ENCODE measurements at places on chromosomes 3 and 15. TPM values are rescaled to one million over a fixed set of nuclear protein-coding genes. Genes with fewer than 3 reads are reported as not detected.
A peak's percentile ranks its signal among the peaks of the same experiment; 100 is the strongest.

HMG20A gene
- total RNA-seq, result 37.6 TPM

DAZL gene
- total RNA-seq, result 0.33 TPM

MYNN gene
- 23.4 TPM for total RNA-seq

GOLGA8A gene
- 17.7 TPM for total RNA-seq

USP8 gene
- total RNA-seq, result 59.9 TPM

HRG gene
- 1.7 TPM for total RNA-seq

DNA sequence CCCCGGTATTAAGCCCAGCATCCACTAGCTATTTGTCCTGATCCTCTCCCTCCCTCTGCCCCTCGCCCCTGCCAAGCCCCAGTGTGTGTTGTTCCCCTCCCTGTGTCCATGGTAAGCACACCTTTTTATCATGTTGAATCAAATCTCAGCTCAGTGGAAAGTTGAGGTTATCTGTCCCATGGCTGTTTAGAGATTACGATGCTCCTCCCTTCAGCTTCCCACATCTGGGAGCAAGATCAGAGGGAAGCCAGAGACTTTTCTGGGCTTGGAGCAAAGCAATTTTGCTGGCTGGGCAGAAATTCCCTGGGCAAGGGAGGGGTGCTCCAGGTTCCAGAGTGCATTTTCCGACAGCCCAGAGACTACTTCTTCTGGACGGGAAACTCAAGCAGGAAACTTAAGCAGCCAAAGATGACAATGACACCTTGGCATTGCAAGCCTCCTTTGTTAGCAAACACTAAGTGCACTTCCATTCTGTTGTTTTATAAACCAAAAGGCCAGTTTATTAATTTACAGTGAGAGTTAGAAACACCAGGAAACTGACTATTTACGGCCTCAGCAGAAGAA lies 104.5 kb downstream of the MESD start:
- DNase-seq, result no peak
- H3K4me3 ChIP-seq, result no peak overlapping the region
- no peaks in the 10 kb centered on the region for H3K36me3 ChIP-seq
- H3K4me1 ChIP-seq, result no peaks in the 10 kb centered on the region
- H3K27ac ChIP-seq, result no peak overlapping the region

- DNase-seq, result no peak
- H3K4me3 ChIP-seq, result peak overlapping the region; percentile 97
- no peaks in the 10 kb centered on the region for H3K36me3 ChIP-seq
- H3K27me3 ChIP-seq, result no peaks in the 10 kb centered on the region
- peak overlapping the region; percentile 84 for H3K27ac ChIP-seq
Measured at GRCh38 chr3:127671523-127672428, 976 bp upstream of the ABTB1 start.

DNA sequence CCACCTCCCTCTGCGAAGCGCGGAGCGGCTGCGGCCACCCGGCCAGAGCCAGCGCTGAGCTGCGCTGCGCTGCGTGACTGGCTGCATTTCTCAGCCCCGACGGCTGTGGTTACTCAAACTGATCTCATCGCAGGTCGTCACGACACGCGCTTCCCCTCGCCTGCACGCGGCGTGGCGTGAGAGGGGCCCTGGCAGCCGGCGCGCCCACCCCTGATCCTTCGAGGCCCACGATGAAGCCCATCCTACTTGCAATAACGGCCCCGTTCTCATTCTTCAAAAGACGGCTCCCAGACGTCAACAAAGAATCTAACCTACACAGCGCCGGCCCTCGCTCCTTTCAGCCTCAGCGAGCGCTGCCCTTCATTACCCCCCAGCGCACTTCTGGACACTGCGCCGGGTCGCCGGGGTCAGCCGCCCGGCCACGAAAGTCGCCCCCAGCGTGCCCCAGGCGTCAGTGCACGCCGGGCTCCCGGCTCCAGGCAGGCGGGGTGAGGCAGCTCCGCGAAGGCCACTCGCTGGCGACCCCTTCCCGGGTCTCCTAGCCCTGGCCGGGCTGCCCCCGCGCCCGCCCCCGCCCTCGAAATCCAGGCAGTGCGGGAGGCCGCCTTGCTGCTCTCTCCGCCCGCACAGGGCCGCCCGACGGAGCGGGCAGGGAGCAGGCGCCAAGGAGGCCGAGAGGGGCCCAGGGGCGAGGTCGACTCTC lies 9.9 kb upstream of the LEKR1 start:
- H3K36me3 ChIP-seq, result no peaks in the 10 kb centered on the region
- H3K27ac ChIP-seq, result peak overlapping the region; percentile 95
- H3K27me3 ChIP-seq, result no peaks in the 10 kb centered on the region

- peaks cover 25% of the 10 kb centered on the region for H3K4me1 ChIP-seq
- H3K36me3 ChIP-seq, result no peaks in the 10 kb centered on the region
- peak overlapping the region; percentile 78 for H3K27ac ChIP-seq
- no peak for DNase-seq
- H3K27me3 ChIP-seq, result no peaks in the 10 kb centered on the region
- H3K4me3 ChIP-seq, result no peak overlapping the region
Measured at GRCh38 chr3:10205451-10206165, 40.9 kb downstream of the IRAK2 start.

DNA sequence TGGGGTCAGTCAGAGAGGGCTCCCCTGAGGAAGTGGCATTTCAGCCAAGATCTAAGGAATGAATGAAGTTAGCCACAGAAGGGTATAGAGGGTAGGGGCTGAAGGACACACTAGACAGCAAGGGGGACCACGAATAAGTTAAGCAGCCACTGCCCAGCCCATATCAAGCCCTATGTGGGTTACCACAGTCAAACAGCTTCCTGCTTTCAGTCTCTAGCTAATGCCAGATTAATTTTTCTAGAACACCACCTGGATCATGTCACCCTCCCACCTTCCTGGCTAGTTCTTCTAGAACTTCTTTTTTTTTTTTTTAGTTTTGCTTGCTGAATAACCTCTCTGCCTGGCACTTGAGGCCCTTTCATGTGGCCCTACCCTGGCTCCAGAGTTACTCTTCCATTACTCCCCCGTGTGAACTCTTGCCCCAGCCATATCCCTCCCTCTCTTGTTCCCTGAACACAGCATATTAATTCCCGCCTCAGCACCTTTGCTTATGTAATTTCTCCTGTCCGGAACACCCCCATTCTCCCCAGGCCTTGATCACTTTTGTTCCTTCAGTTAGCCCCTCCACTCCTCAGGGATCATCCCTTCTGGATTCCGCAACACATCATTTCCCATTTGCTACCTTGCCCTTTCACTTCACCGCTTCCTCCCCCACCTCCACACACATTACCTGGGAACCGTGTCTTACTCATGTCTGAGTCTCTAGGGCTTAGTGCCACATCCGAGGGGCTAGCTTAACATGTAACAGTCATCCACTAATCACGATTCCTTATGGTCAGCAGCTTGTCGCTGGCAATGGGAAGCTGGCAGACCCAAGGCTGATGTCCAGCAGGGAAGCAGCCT lies 20.6 kb upstream of the BNC1 start:
- no peak for DNase-seq
- H3K36me3 ChIP-seq, result no peaks in the 10 kb centered on the region
- no peaks in the 10 kb centered on the region for H3K27me3 ChIP-seq

DNA sequence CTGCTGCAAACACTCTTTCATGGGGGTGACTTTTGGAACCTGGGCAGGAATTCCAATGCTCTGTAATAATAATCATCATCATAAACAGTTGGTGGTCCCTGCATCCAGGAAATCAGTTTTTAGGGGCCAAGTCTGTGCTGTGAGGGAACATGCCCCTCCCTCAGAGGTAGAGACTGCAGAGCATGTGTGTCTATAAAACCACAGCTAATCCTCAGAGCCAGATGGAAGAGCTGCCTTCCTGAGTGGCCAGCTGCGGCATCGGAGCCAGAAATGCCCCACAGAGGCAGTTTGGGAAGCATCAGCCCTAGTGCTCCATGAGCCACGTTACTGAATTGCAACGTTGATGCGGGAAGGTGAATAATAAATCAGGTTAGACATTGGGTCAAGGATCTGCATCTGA lies 12.9 kb upstream of the TPM1 start:
- no peak for DNase-seq
- H3K4me1 ChIP-seq, result no peaks in the 10 kb centered on the region
- H3K4me3 ChIP-seq, result no peak overlapping the region

- no peaks in the 10 kb centered on the region for H3K27me3 ChIP-seq
- H3K27ac ChIP-seq, result no peak overlapping the region
- DNase-seq, result no peak
- no peaks in the 10 kb centered on the region for H3K36me3 ChIP-seq
- H3K4me1 ChIP-seq, result peaks cover under 1% of the 10 kb centered on the region
- no peak overlapping the region for H3K4me3 ChIP-seq
Measured at GRCh38 chr3:43071313-43071893, 34.5 kb downstream of the POMGNT2 start.

DNA sequence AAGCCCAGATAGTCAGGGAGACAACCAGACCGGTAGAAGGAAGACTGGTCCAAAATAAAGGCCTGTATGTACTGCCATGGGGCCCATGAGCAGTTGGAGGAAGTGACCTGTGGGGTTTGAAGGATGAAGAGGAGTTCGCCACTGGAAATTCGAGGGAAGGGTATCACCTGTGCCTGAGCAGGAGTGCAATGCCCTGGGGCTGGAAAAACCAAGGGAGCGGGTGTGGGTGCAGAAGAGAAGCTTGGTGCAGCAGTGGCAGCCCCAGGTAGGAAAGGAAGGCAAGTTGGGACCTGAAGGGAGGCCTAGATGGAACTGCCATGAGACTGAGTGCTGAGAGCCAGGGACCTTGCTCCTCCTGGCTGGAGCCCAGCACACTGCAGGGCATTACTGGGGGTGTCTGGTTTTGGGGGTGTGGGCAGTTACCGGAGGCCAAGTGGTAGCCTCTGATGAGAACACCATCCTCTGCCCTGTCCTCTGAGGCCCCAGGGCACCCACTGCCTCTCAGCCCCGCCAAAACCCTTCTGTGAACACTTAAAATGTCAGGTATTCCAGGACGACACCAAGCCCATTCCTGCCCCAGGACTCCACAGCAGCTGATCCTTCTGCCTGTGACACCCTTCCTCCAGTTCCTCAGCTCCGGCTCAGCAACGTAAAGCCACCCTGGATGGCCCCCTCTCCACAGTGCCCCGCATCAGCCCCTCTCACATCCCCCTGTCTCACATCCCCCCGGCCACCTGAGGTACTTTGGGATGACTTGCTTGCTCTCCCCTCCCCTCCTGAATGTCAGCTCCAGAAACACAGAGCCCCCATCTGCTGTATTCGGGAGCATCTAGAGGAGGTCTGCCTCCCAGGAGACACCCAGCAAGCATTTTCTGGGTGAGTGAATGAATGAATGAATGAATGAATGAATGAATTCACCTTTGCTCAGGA lies 42.9 kb downstream of the WNT7A start:
- no peak for DNase-seq
- no peak overlapping the region for H3K4me3 ChIP-seq
- H3K36me3 ChIP-seq, result no peaks in the 10 kb centered on the region
- H3K27ac ChIP-seq, result no peak overlapping the region
- peaks cover 3% of the 10 kb centered on the region for H3K27me3 ChIP-seq

DNA sequence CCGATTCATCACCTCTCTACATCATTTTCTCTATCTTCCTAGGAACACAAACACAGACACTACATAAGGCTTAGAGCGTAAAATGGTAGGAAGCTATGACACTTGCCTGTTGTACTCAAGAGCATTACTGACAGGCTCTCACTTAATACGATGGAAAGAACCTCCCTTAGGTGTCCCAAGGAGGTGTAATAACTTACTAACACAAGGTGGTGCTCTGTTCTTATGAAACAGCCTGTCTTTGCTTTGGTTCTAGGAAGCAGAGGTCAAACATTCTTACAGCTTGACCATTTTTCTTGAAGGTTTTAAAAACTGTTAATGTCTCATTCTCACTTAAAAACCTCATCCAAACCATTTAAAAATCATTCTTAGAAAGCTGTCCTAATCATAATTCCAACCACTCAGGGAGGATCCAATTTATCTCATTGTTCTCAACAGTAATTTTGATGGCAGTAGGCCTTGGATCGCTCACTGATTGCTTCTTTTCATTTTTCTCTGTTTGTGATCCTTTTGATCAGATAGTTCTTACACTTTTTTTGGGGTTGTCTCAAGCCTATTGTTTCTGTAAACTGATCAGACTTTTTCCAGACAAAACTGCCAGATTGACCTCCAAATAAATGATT lies 317.8 kb upstream of the AGTR1 start:
- no peaks in the 10 kb centered on the region for H3K4me1 ChIP-seq
- no peak overlapping the region for H3K27ac ChIP-seq
- no peaks in the 10 kb centered on the region for H3K27me3 ChIP-seq

DNA sequence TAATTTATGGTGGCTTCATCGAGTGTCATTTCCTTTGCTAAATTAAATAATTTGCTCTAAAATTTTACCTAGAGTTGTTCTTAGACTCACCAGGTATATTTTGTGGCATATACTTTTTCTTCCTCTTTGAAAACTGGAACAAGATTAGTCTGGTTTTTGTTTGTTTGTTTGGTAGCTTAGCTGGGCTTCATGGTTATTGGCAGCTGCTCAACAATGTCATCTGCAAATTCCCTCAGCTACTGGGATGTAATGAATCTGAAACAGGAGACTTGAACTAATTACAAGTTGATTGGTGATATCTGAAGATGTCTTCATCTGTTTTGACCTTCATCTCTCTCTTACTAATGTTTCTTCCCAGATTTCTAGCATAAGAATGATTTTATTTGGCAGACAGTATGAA lies 270.5 kb upstream of the P2RY1 start:
- no peak overlapping the region for H3K27ac ChIP-seq
- no peaks in the 10 kb centered on the region for H3K4me1 ChIP-seq
- H3K27me3 ChIP-seq, result no peaks in the 10 kb centered on the region
- DNase-seq, result no peak

DNA sequence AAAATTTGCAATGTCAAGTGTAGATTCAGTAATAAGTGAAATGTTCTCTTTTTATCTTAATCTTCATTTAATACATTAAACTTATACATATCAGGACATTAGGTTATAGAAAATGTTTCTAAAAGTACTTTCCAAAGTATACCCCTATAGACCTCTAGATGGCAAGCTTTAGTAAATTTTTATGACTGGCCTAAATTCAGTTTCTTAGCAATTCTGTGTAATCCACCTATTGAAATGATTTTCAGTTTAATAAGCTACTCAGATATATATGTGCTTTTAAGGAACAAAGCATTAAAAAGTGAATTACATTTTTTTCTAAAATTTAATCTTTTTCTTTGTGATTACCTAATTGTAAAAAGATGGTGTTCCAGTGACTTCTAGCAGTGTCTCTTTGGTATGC lies 342.2 kb downstream of the GBE1 start:
- no peaks in the 10 kb centered on the region for H3K36me3 ChIP-seq
- H3K27me3 ChIP-seq, result no peaks in the 10 kb centered on the region
- H3K4me3 ChIP-seq, result no peak overlapping the region
- no peaks in the 10 kb centered on the region for H3K4me1 ChIP-seq

GRCh38 chr3:43079536-43080332 lies 26.1 kb downstream of the POMGNT2 start:
- no peaks in the 10 kb centered on the region for H3K36me3 ChIP-seq
- peaks cover 3% of the 10 kb centered on the region for H3K4me1 ChIP-seq
- DNase-seq, result no peak
- H3K27ac ChIP-seq, result no peak overlapping the region
- H3K27me3 ChIP-seq, result no peaks in the 10 kb centered on the region

DNA sequence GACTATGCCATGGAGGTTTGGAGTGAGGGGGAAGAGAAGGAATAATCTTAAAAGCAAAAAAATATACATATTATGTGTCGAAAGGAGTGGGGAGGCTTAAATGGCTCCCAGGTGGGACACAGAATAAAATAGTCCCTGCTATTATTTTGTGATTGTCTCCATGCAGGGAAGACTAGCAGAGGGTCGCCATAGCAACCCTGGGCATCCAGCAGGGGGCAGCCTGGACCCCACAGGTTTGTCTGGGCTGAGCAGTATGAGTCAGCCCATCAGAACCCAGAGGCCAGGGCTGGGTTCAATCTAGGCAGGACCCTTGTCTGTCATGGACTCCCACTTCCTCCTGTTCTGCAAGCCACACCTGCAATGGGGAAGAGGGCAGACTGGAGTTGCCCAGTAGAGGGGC lies 17.6 kb upstream of the LINGO1 start:
- no peaks in the 10 kb centered on the region for H3K4me1 ChIP-seq
- H3K36me3 ChIP-seq, result no peaks in the 10 kb centered on the region
- no peak overlapping the region for H3K27ac ChIP-seq
- DNase-seq, result peak; percentile 37
- no peak overlapping the region for H3K4me3 ChIP-seq
- no peaks in the 10 kb centered on the region for H3K27me3 ChIP-seq
